ENCODE measurements at places on chromosomes 16 and 17. TPM values are rescaled to one million over a fixed set of nuclear protein-coding genes. Genes with fewer than 3 reads are reported as not detected.

The MYL4 gene
- 3.6 TPM for polyA plus RNA-seq

The PIRT gene
- not detected for polyA plus RNA-seq

The TMIGD1 gene
- polyA plus RNA-seq, result 0.75 TPM

The AKTIP gene
- polyA plus RNA-seq, result 44.4 TPM

The HOXB5 gene
- polyA plus RNA-seq, result 20.8 TPM

The CPPED1 gene
- polyA plus RNA-seq, result 23.3 TPM

The CCDC200 gene
- polyA plus RNA-seq, result 6.2 TPM

The AOC2 gene
- 0.82 TPM for polyA plus RNA-seq

The C1QTNF1 gene
- 2.5 TPM for polyA plus RNA-seq

The TP53I13 gene
- polyA plus RNA-seq, result 24.1 TPM

The MYH8 gene
- polyA plus RNA-seq, result 0.88 TPM

The NPIPA5 gene
- 0.78 TPM for polyA plus RNA-seq

The PDIA2 gene
- 1.4 TPM for polyA plus RNA-seq

The TBX2 gene
- polyA plus RNA-seq, result 47.8 TPM

The BIRC5 gene
- 25.2 TPM for polyA plus RNA-seq

The FCSK gene
- 12.8 TPM for polyA plus RNA-seq
